ENCODE measurements at places on chromosomes 6 and 20.
A peak's percentile ranks its signal among the peaks of the same experiment; 100 is the strongest.

- no peak for DNase-seq
Observed at GRCh38 chr6:37016995-37017394, 11.5 kb downstream of the FGD2 start.

DNA sequence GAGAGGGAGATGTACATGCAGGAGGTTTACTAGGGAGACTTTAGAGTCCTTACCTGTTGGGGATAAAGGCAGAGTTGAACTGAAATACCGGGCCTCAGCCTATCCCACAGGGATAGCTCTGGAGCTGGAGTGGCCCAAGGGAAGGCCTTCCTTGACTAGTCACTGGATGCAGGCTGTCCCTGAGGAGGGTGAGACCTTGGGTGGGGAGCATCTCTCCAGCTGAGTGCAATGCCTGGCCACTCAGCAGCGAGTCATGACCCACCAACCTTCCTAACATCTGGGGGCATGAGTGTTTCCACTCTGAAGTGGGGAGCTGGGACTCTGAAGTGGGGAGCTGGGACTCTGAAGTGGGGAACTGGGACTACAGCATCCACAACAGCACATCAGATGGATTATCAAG lies 46.1 kb upstream of the ENPP5 start:
- DNase-seq = no peak

GRCh38 chr6:125834348-125834747 lies 43.6 kb downstream of the NCOA7 start:
- peak; percentile 23 for DNase-seq

- no peak for DNase-seq
Observed at GRCh38 chr6:31737315-31737990, 1.1 kb upstream of the CLIC1 start.

DNA sequence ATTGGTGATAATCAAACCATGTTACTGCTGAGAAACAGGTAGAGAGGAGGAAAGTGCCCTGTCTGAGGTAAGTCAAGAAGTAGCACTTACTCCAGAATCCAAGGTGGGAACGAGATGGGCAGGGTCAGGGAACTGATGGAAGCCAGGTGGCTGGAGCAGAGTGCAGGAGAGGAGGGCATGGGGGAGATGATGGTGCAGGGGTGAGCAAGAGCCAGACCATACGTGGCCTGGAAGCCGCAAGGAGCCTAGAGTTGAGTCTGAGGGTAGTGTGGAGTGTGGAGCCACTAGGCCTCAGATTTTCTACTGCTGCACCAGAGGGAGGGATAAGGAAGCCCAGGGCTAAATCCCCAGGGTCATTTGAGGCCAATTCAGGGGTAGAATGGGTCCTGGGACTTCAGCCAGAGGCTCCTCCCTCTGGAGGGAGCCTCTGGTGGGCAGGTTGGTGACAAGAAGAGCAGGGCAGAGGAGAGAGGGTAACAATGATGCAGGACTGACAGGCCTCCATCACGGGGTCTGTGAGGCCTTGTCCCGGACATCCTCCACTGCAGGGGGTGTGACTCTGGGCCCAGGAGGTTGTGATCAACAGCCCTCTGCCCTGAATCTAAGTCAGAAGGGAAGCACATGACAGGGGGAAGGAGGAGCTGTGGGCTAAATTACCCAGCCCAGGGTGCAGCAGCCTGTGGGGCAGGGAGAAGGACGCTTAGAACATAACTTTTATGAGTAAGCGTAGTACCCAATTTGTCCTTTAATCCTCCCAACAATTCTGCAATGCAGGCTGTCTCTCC lies 28.7 kb downstream of the COX4I2 start:
- DNase-seq = peak; percentile 26

DNA sequence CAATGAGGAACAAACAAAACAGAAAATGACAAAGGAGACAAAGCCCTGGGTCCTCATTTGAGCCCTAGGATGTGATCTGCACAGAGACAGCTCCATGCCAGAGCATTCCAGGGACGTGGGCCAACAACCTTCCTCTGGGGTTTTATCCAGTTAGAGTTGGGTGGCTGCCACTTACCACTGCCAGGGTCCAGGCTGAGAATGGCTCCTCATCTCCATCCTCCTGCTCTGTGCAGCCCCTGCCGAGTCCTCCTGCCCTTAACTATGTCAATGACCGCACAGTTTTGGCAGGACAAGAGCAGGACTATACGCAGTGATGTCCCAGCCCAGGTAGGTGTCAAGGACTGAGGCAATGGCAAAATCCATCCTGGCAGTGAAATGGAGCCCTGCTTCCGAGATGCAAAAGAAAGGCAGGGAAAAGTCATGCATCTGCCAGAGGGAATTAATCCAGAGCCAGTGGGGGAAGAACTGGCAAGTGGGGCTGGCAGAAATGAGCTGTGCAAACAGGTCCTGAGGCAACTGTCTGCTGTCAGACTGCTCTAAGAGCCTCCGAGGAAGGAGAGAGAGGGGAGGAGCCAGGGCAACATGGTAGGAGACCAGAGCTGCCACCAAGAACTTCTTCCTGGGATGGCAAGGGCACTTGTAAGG lies 449.4 kb downstream of the PTPRT start:
- DNase-seq = no peak

GRCh38 chr6:33915134-33915533 lies 111.3 kb upstream of the MLN start:
- peak; percentile 55 for DNase-seq

GRCh38 chr6:124356811-124357210 lies 553.1 kb downstream of the NKAIN2 start:
- no peak for DNase-seq

GRCh38 chr6:156587751-156588301 lies 189.4 kb upstream of the ARID1B start:
- DNase-seq = no peak

DNA sequence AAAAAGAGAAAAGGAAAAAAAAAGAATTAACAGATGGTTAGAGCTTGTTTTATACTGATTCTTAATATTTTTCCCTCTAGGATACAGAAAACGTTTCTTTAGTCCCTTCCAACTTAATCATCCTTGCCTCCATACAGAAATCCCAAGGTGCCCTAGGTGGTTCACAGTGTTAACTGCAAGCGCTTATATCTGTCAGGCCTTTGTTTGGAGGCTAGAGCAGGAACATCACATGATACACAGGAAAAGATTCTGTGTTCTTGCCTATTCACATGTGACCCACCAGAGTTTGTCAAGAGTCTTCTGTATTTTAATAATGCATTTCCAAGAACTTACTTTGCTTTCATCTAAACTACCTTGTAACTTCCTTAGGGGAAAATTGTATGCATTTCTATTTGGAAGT lies 31.3 kb downstream of the ANKRD6 start:
- no peak for DNase-seq

- no peak for DNase-seq
Observed at GRCh38 chr6:27811451-27811772, 100.8 kb downstream of the OR2B2 start.

- DNase-seq = no peak
Observed at GRCh38 chr20:54219751-54220426, 12.0 kb downstream of the PFDN4 start.
